Astrocyte (in vitro differentiated cells and primary cell): ENCODE measurements at places on chromosomes 12 and 14. TPM values are rescaled to one million over a fixed set of nuclear protein-coding genes. Genes with fewer than 3 reads are reported as not detected.

EID3 gene
- total RNA-seq, result 1.9 TPM in 2 replicates

MAPK1IP1L gene
- 106 and 111 TPM in 2 replicates for total RNA-seq

KRT8 gene
- total RNA-seq, result 2,321 and 2,570 TPM in 2 replicates

GDF3 gene
- not detected in 2 replicates for total RNA-seq

TAS2R9 gene
- total RNA-seq, result not detected in 2 replicates

CHGA gene
- total RNA-seq, result not detected in 2 replicates

DNA sequence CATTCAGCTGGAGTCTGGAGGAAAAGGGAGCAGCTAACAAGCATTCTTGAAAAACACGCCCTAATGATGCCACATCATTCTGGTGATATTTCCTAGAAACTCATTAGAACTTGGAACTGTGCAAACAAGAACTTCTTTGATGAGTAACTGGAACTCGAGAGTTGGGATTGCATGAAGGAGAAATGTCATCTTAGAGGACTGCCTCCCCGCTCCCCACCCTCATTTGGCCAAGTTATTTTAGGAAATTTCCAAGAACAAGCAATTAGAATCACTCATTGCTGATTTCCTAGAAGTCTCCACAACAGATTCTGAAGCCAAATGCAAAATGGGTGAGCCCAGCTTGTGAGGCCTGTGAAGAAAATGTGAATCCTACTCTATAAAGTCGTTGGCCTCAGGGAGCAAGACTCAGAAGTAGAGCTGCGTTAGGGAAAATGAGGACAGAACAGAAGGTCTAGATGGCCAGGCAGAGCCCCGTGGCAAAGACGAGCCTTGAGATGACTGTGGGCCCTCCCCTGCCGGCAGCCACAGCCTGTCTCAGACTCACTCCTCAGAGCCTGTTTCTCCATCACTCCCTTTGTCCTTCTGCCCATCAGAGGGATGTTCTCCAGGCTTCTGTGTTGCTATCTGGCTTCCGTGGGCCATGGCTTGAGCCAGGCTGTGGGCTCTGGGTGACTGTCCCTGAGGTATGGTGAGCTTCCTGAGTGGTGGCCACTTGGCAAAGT lies 38.4 kb downstream of the RTL1 start:
- H3K27ac ChIP-seq, result no peak overlapping the region
- DNase-seq, result peak; percentile 63
- H3K36me3 ChIP-seq, result peaks cover 15% of the 10 kb centered on the region
- peaks cover 6% of the 10 kb centered on the region for H3K4me1 ChIP-seq
- no peaks in the 10 kb centered on the region for H3K27me3 ChIP-seq

DNA sequence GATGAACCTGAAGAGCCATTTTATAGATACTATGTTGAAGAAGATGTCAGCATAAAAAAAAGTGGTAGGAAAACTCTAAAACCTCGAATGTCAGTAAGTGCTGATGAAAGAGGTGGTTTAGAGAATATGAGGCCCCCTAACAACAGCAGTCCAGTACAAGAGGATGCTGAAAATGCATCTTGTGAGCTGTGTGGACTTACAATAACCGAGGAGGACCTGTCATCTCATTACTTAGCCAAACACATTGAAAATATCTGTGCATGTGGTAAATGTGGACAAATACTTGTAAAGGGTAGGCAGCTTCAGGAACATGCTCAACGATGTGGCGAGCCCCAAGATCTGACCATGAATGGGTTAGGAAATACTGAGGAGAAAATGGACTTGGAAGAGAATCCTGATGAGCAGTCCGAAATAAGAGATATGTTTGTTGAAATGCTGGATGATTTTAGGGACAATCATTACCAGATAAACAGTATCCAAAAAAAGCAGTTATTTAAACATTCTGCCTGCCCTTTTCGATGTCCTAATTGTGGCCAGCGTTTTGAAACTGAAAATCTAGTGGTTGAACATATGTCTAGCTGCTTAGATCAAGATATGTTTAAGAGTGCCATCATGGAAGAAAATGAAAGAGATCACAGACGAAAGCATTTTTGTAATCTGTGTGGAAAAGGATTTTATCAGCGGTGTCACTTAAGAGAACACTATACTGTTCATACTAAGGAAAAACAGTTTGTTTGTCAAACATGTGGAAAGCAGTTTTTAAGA lies 17.8 kb upstream of the HSPA2 start:
- DNase-seq, result no peak
- H3K4me3 ChIP-seq, result no peak overlapping the region
- H3K36me3 ChIP-seq, result peaks cover 29% of the 10 kb centered on the region
- H3K4me1 ChIP-seq, result no peaks in the 10 kb centered on the region

DNA sequence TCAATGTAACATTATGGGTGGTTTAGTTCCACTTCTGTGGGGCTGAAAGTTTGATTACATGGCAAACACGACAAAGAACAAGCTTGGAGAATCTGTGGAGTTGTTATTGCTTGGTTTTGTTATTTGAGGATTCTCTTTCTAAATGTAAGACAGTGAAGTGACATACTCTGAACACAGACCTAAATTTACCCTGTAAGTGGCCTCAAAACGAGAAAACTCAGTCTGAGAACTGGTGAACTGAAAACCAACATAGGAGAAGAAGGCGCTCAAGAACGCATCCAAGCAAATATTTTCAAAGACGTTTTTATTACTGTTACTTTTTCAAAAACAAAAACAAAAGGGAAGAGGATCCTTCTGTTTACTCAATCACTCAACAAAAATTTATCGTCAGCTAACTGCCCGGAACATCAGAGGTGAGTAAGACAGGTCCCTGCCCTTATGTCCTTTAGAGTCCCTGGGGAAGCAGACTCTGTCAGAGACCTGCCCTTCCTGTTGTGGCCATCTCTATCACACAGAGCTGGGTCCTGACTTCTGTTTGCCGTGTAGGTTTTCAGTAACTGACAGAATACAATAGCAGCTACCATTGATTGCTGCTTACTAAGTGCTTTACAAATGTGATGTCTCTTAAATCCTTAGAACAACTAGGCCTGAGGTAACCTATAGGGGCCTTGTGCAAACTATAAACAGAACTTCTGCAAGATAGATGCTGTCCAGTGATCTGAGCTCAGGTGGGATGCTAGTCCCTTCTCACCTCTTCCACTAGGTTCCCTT lies 79.3 kb upstream of the C12orf71 start:
- peaks cover 14% of the 10 kb centered on the region for H3K4me1 ChIP-seq
- DNase-seq, result no peak
- no peak overlapping the region for H3K27ac ChIP-seq

DNA sequence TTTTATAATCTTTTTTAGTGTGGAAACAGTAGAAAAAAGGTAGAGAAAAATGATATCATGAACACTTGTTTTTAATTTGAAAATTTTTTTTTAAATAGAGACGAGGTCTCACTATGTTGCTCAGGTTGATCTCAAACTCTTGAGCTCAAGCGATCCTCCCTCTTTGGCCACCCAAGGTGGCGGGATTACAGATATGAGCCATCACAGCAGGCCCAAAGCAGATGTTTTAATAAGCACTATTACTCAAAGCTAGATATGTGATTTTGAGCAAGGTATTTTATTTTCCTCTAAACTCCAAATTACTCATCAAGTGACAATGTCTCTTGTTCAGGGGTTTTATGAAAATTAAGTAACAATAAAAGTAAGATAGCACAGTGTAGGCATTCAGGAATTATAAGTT lies 10.7 kb upstream of the WDR89 start:
- DNase-seq, result no peak
- H3K4me3 ChIP-seq, result no peak overlapping the region
- H3K27ac ChIP-seq, result no peak overlapping the region
- H3K27me3 ChIP-seq, result no peaks in the 10 kb centered on the region
- no peaks in the 10 kb centered on the region for H3K36me3 ChIP-seq

DNA sequence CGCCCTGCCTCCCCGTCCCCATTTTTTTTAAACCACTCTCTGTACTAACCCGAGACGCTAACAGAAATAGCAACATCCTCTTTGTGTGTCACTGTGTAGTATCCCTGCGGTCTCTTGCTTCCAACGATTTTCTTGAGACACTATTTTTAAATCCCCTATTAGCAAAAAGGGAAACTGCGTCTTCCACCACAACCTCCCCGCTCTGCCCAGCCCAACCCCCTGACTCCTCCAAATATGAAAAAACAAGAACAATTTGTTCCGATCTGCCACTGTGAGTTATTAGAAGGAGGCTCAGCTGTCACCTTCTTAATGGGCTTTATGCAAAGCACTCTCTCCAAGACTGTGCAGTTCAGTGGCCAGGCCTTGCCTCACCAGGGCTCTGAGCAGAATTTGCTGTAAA lies 76.3 kb downstream of the MAP1LC3B2 start:
- H3K36me3 ChIP-seq, result no peaks in the 10 kb centered on the region
- no peak overlapping the region for H3K27ac ChIP-seq
- no peaks in the 10 kb centered on the region for H3K4me1 ChIP-seq
- no peak for DNase-seq
- peaks cover 5% of the 10 kb centered on the region for H3K27me3 ChIP-seq

GRCh38 chr14:100267990-100268389 lies 29.0 kb downstream of the YY1 start:
- no peaks in the 10 kb centered on the region for H3K4me1 ChIP-seq
- no peak overlapping the region for H3K4me3 ChIP-seq
- no peak overlapping the region for H3K27ac ChIP-seq

- no peaks in the 10 kb centered on the region for H3K27me3 ChIP-seq
- H3K4me1 ChIP-seq, result peaks cover 24% of the 10 kb centered on the region
- DNase-seq, result peak; percentile 79
- peaks cover 11% of the 10 kb centered on the region for H3K36me3 ChIP-seq
- H3K4me3 ChIP-seq, result no peak overlapping the region
Observed at GRCh38 chr12:24838531-24838950, 110.4 kb downstream of the BCAT1 start.

DNA sequence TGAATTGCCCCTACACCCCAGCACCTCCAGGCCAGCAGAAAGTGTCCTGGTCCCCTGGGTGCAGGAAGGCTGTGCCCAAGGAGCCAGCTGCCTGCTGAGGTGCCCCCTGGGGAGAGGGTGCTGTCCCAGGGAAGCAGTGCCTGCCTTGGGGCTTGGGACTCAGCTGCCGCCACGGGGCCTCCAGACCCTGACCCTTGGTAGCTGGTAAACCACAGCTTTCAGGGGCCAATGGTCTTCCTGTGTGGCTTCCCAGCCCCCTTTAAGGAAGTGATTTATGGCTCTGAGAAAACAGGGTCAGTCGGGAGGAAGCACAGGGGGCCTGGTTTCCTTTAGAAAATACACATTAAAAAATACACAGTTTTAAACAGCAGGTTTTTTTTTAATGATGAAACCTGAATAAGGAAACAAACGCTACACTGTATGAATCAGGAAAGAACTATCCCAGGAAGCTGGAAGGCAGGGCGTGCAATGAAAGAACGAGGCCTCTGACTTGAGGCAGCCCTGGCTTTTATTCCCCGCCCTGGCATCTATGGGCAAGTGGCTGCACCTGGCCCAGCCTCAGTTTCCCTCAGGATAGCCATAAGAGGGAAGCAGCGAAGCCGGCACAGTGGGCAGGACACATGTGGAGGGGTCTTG lies 40.6 kb upstream of the EML1 start:
- peak overlapping the region; percentile 13 for H3K4me3 ChIP-seq
- H3K27ac ChIP-seq, result peak overlapping the region; percentile 90
- H3K4me1 ChIP-seq, result peaks cover 69% of the 10 kb centered on the region
- peak; percentile 69 for DNase-seq
- H3K27me3 ChIP-seq, result no peaks in the 10 kb centered on the region
- no peaks in the 10 kb centered on the region for H3K36me3 ChIP-seq

DNA sequence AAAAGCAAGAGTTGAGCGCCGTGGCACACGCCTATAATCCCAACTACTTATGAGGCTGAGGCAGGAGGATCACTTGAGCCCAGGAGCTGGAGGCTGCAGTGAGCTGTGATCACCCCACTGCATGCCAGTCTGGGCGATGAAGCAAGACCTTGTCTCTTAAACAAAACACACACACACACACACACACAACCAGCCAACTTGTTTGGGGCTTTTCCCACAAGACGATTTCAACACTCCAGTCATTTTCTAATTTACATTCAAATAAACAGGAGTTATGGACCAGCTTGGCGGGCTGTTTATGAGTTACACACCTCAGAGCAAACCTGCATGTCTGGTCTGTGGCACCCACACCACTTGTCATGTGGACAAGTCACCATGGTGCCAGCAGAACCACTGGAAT lies 6.7 kb downstream of the GLTP start:
- no peaks in the 10 kb centered on the region for H3K27me3 ChIP-seq

DNA sequence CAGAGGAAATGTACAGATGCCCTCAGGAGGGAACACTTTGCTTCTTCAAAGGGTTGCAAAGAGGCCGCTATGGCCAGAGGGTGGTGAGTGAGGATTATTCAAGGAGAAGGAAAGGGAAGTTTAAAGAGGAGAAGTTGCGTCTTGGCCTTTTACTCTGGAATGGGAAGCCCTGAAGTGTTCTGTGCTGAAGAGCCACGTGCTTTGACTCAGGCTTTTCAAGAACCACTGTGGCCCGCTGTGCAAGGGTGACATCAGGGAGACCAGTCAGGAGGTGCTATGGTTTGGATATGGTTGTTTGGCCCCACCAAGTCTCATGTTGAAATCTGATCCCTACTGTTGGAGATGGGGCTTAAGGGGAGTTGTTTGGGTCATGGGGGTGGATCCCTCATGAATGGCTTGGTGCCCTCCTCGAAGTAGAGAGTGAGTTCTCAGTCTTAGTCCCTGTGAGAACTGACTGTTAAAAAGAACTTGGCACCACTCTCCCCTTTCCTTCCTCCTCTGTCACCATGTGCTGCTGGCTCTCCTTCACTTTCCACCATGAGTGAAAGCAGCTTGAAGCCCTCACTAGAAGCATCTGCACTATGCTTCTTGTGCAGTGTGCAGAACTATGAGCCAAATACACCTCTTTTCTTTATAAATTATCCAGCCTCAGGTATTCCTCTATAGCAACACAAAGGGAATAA lies 66.1 kb upstream of the DUSP6 start:
- no peaks in the 10 kb centered on the region for H3K27me3 ChIP-seq
- no peak overlapping the region for H3K27ac ChIP-seq
- H3K4me3 ChIP-seq, result no peak overlapping the region
- no peaks in the 10 kb centered on the region for H3K36me3 ChIP-seq

DNA sequence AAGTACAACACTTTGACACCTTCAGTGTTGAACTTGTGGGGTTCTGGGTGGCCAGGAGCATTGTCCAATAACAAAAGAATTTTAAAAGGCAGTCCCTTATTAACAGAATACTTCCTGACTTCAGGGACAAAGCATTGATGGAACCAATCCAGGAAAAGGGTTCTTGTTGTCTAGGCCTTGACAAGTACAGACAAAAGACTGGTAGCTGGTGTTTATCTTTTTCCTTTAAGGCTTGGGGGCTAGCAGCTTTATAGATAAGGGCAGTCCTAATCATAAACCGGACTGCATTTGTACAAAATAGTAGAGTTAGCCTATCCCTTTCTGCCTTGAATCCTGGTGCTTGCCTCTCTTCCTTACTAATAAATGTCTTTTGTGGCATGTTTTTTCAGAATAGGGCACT lies 27.4 kb downstream of the FAM177A1 start:
- H3K27me3 ChIP-seq, result no peaks in the 10 kb centered on the region
- no peak for DNase-seq
- H3K27ac ChIP-seq, result no peak overlapping the region
- H3K36me3 ChIP-seq, result peaks cover 23% of the 10 kb centered on the region
- no peaks in the 10 kb centered on the region for H3K4me1 ChIP-seq
- H3K4me3 ChIP-seq, result no peak overlapping the region

- no peak overlapping the region for H3K4me3 ChIP-seq
- H3K4me1 ChIP-seq, result no peaks in the 10 kb centered on the region
- H3K36me3 ChIP-seq, result no peaks in the 10 kb centered on the region
- peaks cover 5% of the 10 kb centered on the region for H3K27me3 ChIP-seq
Observed at GRCh38 chr12:1917172-1918070, 1.0 kb downstream of the CACNA2D4 start.

- DNase-seq, result no peak
- no peaks in the 10 kb centered on the region for H3K27me3 ChIP-seq
- no peak overlapping the region for H3K4me3 ChIP-seq
- no peaks in the 10 kb centered on the region for H3K36me3 ChIP-seq
- peaks cover 32% of the 10 kb centered on the region for H3K4me1 ChIP-seq
Observed at GRCh38 chr14:50339178-50339804, 27.2 kb downstream of the DMAC2L start.
